Activated CD4-positive, alpha-beta T cell treated with anti-CD3 and anti-CD28 coated beads, Interleukin-2, amount 10 ng/mL, durations not matched to agents 7 days and 5 days (primary cell): ENCODE measurements at places on chromosomes 4 and X.

GRCh38 chr4:180587379-180587778 is 1655.8 kb upstream of the TENM3 start:
- no peak for DNase-seq
- no peaks in the 10 kb centered on the region for H3K27me3 ChIP-seq
- no peak overlapping the region for H3K4me3 ChIP-seq
- no peaks in the 10 kb centered on the region for H3K36me3 ChIP-seq
- no peaks in the 10 kb centered on the region for H3K4me1 ChIP-seq
- no peak overlapping the region for H3K27ac ChIP-seq

- H3K27me3 ChIP-seq = peaks cover 8% of the 10 kb centered on the region
- no peaks in the 10 kb centered on the region for H3K36me3 ChIP-seq
- peak; percentile 5 for DNase-seq
- no peak within 1 kb of the TSS for H3K4me3 ChIP-seq
These were observed at the start of gene BEX1 for GRCh38 chrX:103063918-103064434. BEX1 (minus strand) TSS chrX:103064171; CDS start chrX:103063274, 897 bp downstream.

DNA sequence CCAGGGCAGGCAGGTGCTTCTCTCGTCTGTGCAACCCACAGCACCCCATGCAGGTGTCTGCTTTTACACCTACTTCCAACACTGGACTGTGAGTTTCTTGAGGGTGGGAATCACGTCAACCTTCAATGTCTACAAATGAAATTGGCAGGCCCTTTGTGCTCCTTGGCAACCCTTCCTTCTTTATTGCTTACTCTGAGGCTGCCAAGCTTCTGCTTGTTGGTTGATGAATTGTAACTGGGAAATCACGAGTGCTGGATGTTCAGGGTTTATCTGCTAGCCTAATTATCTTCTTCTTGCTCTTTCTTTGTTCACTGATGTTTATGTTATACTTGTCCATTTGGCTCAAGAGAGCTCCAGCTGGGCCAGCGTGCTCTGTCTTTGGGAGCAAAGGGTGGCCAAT is 2.5 kb upstream of the DGAT2L6 start:
- peak overlapping the region; percentile 25 for H3K27ac ChIP-seq
- H3K36me3 ChIP-seq = no peaks in the 10 kb centered on the region
- no peak for DNase-seq
- peaks cover 12% of the 10 kb centered on the region for H3K4me1 ChIP-seq

- H3K27me3 ChIP-seq = no peaks in the 10 kb centered on the region
- H3K4me1 ChIP-seq = no peaks in the 10 kb centered on the region
- H3K4me3 ChIP-seq = no peak overlapping the region
- no peak for DNase-seq
- H3K36me3 ChIP-seq = no peaks in the 10 kb centered on the region
These were observed 556.5 kb upstream of the NR3C2 start for GRCh38 chr4:148998719-148999118.

DNA sequence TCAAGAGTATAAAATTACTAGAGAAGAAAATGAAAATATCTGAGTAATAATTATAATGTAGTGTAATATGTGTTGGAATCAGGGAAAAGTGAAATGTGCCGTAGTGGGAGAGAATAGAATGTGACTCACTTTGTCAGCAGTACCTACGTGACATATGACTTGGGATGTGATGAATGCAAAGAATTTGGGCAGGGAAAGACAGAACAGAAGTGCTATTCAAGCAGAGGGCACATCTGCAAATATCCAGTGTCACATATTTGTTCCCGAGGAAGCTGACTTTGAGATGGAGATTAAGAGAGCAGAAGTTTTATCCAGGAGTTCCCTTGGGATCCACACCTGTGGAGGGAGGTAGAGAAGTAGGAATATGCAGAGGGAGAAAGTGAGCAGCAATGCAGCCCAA is 69.3 kb upstream of the HS3ST1 start:
- H3K27ac ChIP-seq = no peak overlapping the region
- no peaks in the 10 kb centered on the region for H3K36me3 ChIP-seq
- no peak overlapping the region for H3K4me3 ChIP-seq
- no peaks in the 10 kb centered on the region for H3K27me3 ChIP-seq
- DNase-seq = no peak
